ENCODE measurements at places on chromosomes 7 and 10. TPM values are rescaled to one million over a fixed set of nuclear protein-coding genes. Genes with fewer than 3 reads are reported as not detected.
A peak's percentile ranks its signal among the peaks of the same experiment; 100 is the strongest.

The ZNF22 gene
- total RNA-seq, result 40.2 TPM

The VAX1 gene
- total RNA-seq, result 0.27 TPM

The GPR85 gene
- 3.4 TPM for total RNA-seq

The GIMAP4 gene
- total RNA-seq, result not detected

The PHKG1 gene
- total RNA-seq, result not detected

- DNase-seq, result no peak
These were observed 6.6 kb upstream of the KCP start for GRCh38 chr7:128917122-128917521.

GRCh38 chr10:72765051-72765745, 73.3 kb downstream of the MCU start:
- no peak for DNase-seq

GRCh38 chr7:5382281-5382892, 41.2 kb downstream of the TNRC18 start:
- peak; percentile 82 for DNase-seq

- DNase-seq, result peak; percentile 77
These were observed 5.1 kb upstream of the CYP26A1 start for GRCh38 chr10:93068411-93069244.

- no peak for DNase-seq
These were observed 84.9 kb downstream of the SLC25A13 start for GRCh38 chr7:96237040-96237439.

DNA sequence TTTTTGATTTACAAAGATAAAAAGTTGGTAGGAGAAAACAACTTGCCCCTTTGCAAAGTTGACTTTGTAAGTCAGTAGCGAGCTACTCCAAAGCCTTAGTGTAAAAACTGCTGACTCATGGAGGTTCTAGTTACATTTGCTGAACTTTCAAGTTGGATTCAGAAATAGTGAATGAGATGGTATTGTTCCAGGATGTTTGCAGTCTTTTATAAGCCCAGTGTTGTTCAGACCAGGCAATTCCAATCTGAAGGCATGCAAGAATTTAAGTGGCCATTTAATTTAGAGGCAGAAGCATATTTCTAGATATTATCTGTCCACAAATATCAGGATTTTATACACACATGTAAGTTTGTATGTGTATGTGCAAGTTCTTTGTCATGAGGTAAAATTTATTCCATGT, 21.6 kb downstream of the TES start:
- DNase-seq, result no peak

DNA sequence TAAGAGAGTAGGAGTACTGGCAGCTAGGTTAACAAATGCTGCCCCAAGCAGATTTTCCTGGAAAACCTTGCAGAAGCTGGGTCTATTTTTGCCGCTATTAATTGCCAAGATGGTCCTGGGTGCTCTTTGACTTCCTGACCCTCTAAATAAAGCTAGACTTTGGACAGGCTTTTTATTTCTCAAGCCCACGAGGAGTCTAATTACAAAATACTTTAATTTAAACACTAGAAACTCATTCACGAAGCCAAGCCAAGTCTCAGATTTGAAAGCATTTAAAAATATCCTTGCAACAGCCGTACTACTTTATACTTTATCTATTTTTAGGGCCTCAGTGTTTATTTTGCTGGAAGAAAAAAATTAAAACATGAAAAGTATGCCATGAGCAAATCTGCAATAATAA, 45.1 kb downstream of the TMEM26 start:
- DNase-seq, result no peak

DNA sequence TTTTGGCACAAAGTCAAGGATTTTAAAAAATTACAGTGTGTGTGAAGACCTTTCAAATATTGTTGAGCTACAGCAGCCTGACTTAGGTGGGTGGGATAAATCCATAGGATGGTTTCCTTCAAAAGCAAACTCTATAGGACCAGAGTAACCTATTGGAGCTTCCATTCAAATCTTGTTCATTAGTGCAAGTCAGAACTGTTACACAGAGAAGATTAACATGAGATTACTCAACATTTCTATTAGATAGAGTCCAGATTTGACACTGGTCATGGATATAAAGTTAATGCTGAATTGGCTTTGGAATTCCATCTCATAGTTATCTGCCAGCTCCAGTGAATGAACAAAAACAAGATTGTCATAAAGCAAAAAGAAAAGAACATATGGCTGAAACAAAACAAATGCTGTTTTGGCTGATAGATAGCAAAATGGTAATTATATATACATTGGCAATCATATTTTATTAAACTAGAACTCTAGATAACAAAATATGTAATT, 129.6 kb upstream of the SEMA3A start:
- DNase-seq, result no peak

DNA sequence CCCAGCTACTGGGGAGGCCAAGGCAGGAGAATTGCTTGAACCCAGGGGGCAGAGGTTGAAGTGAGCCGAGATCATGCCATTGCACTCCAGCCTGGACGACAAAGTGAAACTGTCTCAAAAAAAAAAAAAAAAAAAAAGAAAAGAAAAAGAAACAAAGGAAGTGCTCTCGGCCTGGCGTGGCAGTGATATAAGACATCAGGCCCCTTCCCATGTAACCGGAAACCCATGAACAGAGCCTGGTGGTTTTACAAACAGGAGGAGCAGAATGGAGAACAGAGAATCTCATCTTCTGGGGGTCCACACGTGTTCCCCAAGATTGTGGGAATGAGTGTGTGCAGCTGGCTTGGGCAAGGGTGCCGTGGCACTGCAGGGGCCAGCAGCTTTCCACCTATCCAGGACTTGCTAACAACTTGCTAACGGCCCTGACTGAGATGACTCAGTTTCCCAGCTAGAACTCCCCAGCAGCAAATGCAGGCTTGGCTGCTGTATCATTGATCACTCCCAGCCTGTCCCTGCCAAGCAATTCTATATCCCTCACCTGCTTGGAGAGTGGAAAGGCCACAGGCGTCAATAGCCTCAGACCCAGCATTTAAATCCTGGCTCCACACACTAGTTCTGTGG, 103.0 kb downstream of the COL26A1 start:
- no peak for DNase-seq

DNA sequence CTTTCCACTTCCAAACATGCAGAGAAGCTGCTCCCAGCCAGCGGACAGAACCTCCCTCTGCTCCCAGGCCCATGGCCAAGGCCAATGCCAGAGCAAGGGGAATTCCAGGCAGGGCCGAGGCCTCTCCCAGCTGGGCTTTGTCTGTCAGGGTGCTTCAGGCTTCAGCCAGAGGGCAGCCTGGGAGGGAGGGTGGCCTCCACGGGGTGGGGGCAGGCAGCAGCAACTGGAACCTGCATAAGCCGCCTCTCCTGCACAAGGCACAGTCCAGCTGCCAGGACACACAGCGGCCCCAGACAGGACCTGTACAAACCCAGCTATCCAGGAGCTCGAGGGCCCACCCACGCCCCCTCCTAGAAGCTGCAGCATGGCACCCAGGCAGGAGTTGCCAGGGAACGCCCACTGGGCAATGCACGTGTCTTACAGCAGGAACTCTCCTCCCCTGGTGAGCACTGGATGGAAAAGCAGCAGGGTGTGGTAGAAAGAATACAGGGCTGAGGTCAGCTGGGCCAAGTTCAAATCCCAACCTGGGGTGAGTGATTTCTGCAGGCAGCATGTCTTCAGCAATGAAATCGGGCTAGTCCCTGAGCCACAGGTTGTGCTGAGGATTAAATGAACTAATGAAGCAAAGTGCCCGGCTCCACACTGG, 7.6 kb downstream of the FAM53B start:
- DNase-seq, result no peak

- DNase-seq, result peak; percentile 55
These were observed 100.3 kb upstream of the SVIL start for GRCh38 chr10:29734962-29735627.

Data from glutamatergic neuron (in vitro differentiated cells).